Kidney capillary endothelial cell (primary cell): ENCODE measurements at places on chromosomes 7 and 10.

- no peak for DNase-seq
Measured at GRCh38 chr10:74120911-74121310, 29.7 kb downstream of the AP3M1 start.

DNA sequence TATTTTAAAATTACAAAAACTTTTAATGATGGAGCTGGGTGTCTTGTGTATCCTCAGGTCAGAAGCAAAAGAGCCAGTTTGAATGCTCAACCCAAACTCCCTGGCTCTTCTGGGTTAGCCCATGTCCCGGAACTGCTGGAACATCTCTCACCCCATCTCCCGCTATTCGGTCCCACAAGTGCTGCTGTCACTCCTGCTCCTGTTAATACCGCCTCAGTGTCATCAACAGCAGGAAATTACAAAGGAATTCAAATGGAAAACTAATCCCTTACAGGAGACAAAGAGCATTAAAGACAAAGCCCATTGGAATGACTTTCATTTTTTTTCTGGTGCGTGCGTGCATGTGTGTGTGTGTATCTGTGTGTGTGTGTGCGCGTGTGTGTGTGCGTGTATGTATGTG is 112.0 kb upstream of the C7orf33 start:
- no peak for DNase-seq

GRCh38 chr10:61753453-61753852 is 90.7 kb downstream of the CABCOCO1 start:
- no peak for DNase-seq

- no peak for DNase-seq
Measured at GRCh38 chr7:137760111-137760510, 86.7 kb downstream of the DGKI start.

- no peak for DNase-seq
Measured at GRCh38 chr10:119439922-119440321, 102.6 kb downstream of the RGS10 start.

- DNase-seq, result no peak
Measured at GRCh38 chr10:30819341-30820181, 190.0 kb upstream of the LYZL2 start.

- no peak for DNase-seq
Measured at GRCh38 chr7:150858236-150859197, 6.2 kb downstream of the AOC1 start.

DNA sequence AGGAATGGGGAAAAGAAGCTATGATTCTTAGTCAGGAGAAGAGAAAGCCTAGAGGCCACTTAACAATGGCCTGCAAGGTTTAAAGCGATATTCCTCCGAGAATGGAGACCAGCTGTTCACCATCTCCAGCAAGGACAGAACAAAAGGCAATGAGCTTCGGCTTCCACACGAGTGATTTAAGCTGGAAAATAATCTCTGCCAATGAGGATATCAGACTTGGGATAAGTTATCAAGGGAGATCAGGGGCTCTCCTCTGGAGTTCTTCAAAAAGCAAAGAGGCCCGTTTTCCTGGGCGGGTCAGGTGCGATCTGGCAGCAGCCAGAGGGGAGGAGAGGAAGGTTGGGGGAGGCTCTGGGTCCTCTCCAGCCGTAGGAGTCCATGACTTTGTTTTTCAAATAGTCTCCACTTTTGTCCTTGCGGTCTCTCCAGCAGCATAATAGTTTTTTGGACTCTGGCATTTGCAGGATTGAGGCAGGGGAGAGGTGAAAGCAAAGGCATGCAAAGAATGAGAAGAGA is 211.3 kb downstream of the SKIDA1 start:
- no peak for DNase-seq

DNA sequence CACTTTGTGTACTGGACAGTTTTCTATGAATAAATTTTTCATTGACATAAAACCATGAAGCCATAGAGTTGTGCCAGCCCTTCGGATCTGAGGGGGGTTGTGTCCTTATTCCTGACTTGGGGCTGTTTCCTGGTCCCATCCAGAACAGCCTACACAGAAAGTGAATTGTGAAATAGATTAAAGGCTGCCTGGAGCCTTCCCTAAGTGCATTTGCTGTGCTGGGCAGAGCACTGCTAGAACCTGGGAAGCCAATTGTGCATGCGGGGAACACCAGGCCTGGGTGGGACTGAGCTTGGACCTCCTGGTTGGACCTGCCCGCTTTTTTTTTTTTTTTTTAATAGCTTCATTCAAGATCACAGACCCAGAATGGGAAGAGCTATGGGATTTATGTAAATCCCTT is 238.9 kb downstream of the ARHGAP21 start:
- DNase-seq, result no peak

- DNase-seq, result no peak
Measured at GRCh38 chr7:124857672-124858235, 71.9 kb downstream of the POT1 start.

GRCh38 chr7:83614112-83614511 is 34.8 kb downstream of the SEMA3E start:
- no peak for DNase-seq

- no peak for DNase-seq
Measured at GRCh38 chr10:69673521-69673920, 43.5 kb downstream of the FAM241B start.

GRCh38 chr7:99974681-99975080 is 1.1 kb downstream of the AZGP1 start:
- DNase-seq, result no peak
